ENCODE measurements at places on chromosomes 1 and 21.

DNA sequence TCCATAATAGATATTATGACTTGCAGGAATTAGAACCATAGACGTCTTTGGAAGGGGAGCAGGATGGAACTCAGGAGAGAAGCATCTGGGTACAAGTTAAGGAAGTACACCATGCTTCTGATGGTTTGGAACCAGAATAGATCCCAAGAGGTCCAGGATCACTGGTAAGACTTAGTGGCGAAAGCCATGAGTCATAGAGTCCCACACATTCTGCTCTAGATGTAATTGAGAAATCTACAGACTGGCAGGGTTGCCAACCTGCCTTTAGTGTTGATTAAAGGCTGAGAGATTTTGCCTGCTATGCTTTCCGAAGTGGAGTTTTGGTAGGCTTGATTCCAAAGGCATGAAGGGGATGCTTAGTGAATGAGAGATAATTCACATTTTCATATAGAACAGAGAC is 57.1 kb upstream of the C1orf87 start:
- no peak for DNase-seq

- no peak for DNase-seq
Measured at GRCh38 chr21:28423521-28424190, 569.0 kb downstream of the LTN1 start.

- DNase-seq = no peak
Measured at GRCh38 chr1:39164256-39164655, 40.2 kb upstream of the MACF1 start.

GRCh38 chr1:213124590-213124989 is 73.5 kb downstream of the RPS6KC1 start:
- no peak for DNase-seq

- no peak for DNase-seq
Measured at GRCh38 chr1:3759164-3759563, 6.9 kb downstream of the CCDC27 start.

DNA sequence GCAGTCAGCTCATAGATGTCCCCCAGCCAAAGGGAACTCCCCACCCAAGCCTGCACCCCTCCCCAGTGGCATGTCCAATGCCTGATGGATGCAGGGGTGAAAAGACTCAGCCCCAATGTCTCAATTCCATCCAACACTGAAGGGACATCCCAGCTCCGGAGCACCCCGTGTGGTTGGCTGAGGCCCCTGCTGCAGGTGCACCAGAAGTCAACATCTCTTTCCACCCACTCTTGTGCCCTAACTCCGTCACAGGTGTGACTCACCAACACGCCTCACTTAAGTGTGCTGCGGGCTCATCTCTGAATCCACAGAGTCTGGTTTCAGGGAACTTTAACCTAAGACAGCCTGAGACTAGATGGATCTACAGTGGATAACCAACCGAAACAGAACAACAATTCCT is 40.9 kb upstream of the ZBTB18 start:
- no peak for DNase-seq

DNA sequence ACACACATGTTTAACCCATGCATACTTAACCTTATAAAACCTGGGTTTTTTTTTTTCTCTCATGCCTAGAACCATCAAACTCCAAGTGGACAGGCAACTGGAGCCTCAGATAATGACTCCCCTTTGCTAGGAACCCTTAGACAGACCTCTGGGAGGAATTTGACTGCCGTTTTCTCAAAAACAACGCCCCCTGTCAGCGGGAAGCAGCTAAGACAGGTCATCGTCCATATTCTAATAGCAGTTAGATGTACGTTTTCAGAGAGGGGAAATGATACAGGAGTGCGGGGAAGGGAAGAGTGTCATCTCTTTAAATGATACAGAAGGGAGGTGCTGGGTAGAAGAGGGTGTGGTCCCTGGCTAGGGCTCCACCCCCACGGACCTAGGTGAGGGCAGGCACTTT is 34.7 kb downstream of the LRRC3 start:
- no peak for DNase-seq

DNA sequence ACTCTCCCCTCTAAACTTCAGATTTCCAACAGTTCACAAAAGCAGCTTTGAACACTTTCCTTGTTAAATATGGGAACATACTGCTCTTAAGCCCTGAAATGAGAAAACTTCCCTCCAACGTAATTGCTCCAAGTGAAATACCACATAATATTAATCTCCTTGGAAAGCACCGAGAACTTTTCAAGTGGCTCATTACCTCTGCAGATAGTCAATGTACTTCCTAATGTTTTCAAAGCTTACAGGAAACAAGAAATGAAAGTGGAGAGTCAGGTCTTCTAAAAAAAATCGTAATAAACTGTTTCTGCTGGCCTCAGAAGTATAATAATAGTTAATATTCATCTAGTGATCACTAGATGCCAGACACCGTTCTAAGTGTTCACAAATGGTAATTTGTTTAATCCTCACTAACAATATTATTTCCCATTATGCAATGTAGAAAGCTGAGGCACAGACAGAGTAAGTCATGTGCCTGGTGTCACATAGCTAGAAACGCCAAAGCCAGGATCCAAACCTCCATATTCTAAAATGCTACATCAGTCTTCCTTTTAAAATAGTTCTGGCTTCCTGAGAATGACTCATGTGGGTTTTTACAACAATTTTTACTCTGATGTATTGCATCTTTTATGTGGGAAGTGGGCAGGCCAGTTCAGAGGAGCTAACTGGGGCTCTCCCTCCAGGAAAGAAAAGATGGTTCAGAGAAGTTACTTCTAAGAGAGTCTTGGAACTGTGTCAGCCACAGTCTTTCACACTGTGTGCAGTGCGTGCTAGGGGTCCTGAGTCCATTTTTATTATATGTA is 177.2 kb downstream of the PLPPR4 start:
- no peak for DNase-seq

GRCh38 chr1:207803678-207804077 is 51.8 kb downstream of the CD46 start:
- no peak for DNase-seq

All from HL-60 (cell line).